ENCODE measurements at places on chromosomes 12 and 14.

DNA sequence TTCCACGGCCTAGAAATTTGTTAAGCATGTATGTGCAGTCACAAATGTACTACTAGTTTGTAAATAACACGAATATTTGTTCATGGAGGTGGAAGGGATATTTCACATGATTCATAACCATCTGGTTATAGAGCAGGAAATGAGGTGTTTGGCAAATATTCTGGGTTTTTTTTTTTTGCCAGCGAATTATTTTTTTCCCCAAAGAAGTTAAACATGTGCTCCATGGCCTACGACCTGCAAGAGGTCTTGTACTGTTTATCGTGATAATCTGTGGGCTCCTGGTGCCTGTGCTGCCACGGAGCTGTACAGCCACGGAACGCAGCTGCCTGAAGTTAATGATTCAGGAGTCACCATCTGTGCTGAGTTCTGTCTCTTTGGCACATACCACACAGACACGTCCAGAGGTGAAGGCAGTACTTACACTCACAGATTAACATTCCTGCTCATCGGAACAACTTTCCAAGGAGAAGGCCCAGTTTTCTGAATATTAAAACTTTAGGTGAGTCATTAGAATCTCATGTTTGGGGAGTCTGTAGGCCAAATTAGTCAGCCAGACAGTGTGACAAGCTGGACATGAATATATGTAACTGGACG is 156.3 kb downstream of the TMX1 start:
- no peak for DNase-seq

DNA sequence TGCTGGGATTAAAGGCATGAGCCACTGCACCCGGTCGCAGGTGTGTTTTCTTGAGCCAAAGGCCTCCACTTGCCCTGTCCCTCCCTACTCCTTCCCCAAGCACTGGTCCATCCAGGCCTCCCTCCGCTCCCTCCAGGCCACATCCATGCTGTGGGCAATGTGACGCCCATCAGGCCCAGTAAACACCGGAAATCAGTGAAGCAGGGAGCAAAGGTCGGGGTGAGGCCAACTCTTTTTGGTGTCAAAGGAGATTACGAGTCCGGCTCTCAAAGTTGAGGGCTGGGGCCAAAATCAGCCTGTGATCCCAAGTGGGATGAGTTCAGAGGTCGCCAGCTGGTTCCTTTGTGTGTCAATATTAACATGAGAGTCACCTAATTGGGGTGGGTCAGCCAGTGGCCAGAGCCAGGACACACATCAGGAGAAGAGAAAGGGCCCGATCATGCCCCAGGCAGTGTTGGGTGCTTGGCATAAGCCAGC is 195.7 kb downstream of the RBM19 start:
- no peak for DNase-seq

DNA sequence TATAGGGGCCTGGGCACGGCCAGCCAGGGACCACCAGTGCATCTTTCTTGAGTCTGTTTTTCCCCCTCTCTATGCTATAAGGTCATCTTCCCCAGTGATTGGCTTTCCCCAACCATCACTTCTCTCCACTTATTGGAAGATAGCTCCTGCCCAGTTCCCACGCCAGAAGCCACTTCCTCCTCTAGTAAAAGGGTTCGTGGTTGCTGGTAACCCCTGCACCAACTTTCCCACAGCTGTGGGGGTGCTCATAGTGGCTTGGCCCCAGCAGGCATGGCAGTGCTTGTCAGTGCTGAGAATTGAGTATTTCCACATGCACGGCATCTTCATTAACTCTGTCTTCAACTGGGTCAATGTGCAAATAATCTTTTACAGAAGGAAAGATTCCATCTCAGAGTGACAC is 215.4 kb downstream of the FOXN3 start:
- no peak for DNase-seq

- no peak for DNase-seq
Observed at GRCh38 chr12:92570056-92570753, 132.6 kb upstream of the PLEKHG7 start.

DNA sequence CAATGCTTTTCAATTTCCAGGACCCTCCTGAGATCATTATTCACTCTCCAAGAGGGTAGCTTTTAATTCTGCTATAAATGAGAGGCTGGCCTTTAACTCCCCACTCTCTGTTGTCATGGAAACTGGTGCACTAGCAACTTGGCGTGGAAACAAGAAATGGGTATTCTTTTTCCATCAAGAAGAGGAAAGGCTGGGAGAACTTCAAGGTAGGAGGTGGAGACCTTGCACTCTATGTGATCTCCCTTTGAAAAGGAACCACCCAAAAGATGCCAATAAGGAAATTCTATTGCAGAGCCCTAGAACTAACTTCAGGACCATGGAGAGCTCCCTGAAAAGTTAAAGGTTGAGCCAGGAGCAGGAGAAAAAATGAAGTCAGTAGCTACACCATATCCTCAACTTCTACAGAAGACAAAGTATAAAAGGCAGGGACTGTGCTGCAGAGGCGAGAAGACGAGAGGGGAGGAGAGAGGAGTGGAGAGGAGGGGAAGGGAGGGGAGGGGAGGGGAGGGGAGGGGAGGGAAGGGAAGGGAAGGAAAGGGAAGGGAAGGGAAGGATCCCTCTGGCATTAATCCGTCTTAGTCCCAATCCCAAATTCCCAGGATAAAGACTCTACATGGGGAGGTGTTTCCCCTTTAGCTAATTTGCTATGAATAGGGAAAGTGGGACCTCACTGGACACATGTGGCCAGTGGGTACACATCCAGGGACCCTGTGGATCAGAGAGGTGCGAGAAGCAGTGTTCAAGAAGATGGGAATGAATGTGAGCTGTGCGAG is 46.7 kb upstream of the FICD start:
- no peak for DNase-seq

- DNase-seq: no peak
Observed at GRCh38 chr14:101963656-101964296, 597 bp upstream of the DYNC1H1 start.

- DNase-seq: no peak
Observed at GRCh38 chr14:99579903-99580571, 24.0 kb downstream of the CCDC85C start.

GRCh38 chr12:31589598-31589903 is 1.4 kb downstream of the DENND5B start:
- DNase-seq: no peak

- no peak for DNase-seq
Observed at GRCh38 chr14:99407416-99407815, 73.2 kb downstream of the SETD3 start.

DNA sequence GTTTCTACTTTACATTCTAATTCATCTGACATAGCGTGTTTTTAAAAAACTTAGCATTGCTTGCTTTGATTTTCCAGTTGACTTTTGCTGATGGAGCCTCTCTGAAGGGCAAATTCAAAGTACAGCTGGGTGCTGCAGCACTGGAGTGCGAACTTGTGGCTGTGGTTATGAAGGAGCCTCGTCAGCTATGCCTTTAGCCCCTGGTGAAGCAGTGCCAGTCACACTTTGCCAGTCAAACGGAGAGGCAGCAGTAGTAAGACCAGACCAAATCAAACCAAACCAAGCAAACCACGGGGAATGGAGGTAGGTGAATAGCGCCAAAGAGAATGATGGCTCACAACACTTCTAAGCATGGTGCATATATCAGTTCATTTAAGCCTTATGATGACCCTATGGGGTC is 15.1 kb upstream of the SLC38A2 start:
- DNase-seq: peak; percentile 88

DNA sequence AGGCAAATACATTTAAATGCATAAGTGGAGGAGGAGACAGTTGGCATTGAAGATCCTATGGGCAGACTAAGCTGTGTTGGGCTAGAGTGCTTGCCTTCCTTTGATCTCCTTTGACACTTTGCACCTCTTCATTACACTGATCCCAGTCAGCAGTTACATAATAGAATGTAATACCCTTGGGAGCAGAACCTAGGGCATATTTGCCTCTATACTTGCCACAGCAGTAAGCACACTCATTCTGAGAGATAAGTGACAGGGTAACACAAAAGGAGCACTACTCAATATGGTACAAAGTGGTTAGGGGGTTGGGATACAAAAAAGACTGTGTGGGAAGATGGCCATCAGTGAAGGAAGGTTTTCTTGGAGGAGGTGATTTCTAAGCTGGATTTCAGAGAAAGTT is 9.0 kb downstream of the MARS1 start:
- no peak for DNase-seq

GRCh38 chr12:54376596-54376995 is 7.9 kb downstream of the ZNF385A start:
- no peak for DNase-seq

DNA sequence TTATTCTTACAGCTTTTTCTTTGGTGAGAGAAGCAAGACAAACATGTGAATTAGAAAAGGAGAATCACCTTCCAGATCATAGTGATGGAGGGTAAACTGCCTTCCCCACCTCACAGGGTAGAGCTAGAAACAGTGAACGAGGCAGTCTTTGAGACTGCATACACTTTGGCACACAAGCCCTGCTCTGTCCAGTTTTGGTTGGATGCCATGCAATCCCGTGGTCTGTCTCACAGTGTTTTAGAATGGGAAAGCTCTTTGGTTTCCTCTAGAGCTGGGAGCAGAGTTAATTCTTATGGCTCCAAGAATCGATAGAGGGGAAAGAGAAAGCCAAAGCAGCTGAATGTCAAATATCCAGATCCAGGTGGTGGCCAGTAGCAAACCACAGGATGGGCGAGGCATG is 21.9 kb downstream of the TDP1 start:
- no peak for DNase-seq

DNA sequence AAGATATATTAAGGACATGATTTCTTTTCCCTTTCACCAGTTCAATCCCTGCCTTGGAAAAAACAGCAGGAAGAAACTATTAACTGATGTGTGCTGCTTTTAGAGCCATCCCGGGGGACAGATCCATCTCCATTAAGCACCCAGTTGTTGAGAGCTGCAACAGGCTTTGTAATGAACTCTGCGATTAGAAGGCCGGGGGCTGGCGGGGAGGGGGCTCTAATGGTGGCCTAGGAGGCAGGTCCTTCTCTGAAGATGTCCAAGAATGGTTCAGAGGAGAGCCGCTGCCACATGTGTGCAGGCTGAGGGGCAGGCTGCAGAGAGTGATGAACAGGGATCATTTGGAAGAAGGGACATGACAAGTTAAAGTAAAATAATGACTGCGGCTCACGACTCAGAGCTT is 67.8 kb downstream of the GALNT8 start:
- no peak for DNase-seq

- DNase-seq: no peak
Observed at GRCh38 chr14:35351897-35352273, 52.7 kb downstream of the NFKBIA start.

DNA sequence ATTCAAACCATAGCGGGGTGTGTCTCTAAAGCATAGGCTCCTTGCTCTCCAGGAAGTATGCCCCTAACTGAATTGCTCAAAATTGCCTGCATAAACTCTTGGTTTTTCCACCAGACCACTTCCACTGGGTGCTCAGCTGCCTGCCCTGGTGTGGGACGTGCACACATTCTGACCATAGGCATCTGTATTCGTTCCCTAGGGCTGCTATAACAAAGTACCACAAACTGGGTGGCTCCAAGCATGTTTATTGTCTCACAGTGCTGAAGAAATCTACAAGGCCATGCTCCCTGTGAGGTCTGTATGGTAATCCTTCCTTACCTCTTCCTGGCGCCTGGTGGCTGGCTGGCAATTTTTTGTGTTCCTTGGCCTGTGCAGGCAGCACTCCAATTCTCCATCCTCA is 16.4 kb upstream of the GALNT6 start:
- DNase-seq: no peak
